A549 treated with RU486 at 1 μM for 4 hours (cell line): ENCODE measurements at places on chromosomes 12 and 14. TPM values are rescaled to one million over a fixed set of nuclear protein-coding genes. Genes with fewer than 3 reads are reported as not detected.

The TMEM117 gene
- 1.2 to 2.7 TPM (median 2.3 TPM) in 5 replicates for total RNA-seq

The TUBA1C gene
- 1,723 to 2,076 TPM (median 1,814 TPM) in 5 replicates for total RNA-seq

The OR4K2 gene
- total RNA-seq: not detected in 5 replicates

The LHX5 gene
- 0.03 TPM in 1 of 5 replicates, not detected in the others for total RNA-seq
